ENCODE measurements at places on chromosomes 16 and 17. TPM values are rescaled to one million over a fixed set of nuclear protein-coding genes. Genes with fewer than 3 reads are reported as not detected.

DNA sequence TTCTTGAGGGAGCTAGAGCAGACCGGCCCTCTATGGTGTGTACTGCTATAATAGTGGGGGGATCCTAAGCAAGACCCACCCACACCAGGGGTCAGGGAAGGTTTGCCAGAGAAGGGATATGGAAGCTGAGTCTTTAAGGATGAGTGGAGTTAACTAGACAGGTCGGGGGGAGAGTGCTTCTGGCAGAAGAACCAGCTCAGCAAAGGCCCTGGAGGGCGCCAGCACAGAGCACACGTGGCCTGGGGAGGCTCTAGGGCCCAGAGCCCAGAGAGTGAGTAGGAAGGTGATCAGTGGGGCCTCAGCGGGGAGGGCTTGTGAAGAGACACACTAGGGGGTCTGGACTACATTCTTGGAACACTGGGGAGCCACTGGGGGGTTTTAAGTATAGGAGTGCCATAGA is 21.1 kb downstream of the NGFR start:
- no peak for DNase-seq

- DNase-seq: no peak
These were observed 4.0 kb upstream of the KAT8 start for GRCh38 chr16:31113121-31114120.

Gene SMPD3
- 18.6 TPM for polyA plus RNA-seq

GRCh38 chr16:88281858-88282563 is 100.7 kb upstream of the ZNF469 start:
- no peak for DNase-seq

GRCh38 chr16:19316846-19317245 is 31.3 kb downstream of the CLEC19A start:
- DNase-seq: no peak

Gene KRTAP4-4
- polyA plus RNA-seq: not detected

Gene SHBG
- polyA plus RNA-seq: 1.5 TPM

GRCh38 chr16:3027983-3028715 is 4.3 kb downstream of the THOC6 start:
- peak; percentile 60 for DNase-seq

GRCh38 chr17:14354807-14355206 is 53.9 kb downstream of the HS3ST3B1 start:
- DNase-seq: no peak

- DNase-seq: no peak
These were observed 753 bp downstream of the SLC16A11 start for GRCh38 chr17:7043182-7043496.

Gene EME1
- 6.6 TPM for polyA plus RNA-seq

- DNase-seq: no peak
These were observed 9.6 kb downstream of the CDRT15 start for GRCh38 chr17:14227052-14227451.

GRCh38 chr17:1650731-1651558 is 1.3 kb upstream of the RILP start:
- DNase-seq: no peak

GRCh38 chr16:88619859-88620815 is 18.2 kb upstream of the IL17C start:
- DNase-seq: no peak

DNA sequence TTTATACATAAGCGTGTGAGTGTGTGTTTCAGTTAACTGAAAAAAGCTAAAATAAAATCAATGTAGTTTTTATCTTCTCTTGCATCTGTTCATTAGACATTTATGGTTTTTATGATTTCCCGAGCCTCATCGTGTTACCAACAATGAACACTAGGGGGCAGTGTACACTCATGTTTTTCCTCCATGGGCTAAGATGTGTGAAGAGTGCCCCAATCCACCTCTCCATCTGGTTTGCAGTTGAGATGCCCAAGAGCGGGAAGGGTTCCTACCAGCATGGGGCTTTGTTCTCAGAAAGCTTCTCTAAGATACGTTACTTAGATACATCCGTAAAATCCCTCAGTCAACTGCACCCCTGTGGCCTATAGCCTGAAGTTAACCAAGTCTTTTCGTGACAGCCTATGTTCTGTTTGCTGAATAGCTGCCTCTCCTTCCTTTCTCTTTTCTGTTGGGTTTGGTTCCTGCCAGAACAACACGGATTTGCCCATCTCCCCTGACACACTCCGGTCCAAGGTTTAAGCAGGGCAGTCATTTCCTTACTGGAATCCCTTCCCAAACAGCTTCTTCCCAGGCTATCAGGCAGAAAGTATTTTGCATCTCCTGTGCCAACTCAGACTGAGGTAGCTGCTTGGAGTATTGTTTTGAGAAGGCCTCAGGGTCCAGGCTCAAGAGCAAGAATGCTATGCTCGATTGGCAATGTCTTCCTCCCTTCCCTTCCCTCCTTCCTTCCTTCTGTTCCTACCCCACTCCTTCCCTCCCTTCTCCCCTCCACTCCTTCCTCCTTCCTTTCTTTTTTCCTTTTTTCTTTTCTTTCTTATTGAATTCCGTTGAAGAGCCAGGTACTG is 12.9 kb upstream of the ELAC2 start:
- peak; percentile 84 for DNase-seq

Gene GPR179
- polyA plus RNA-seq: not detected

- DNase-seq: no peak
These were observed 69.7 kb downstream of the WIPI1 start for GRCh38 chr17:68387435-68388218.
